ENCODE measurements at places on chromosomes 6 and 20.

GRCh38 chr6:157592541-157592940, 211.6 kb downstream of the ZDHHC14 start:
- no peak for DNase-seq

GRCh38 chr6:13304580-13305260, 23.6 kb downstream of the TBC1D7 start:
- no peak for DNase-seq

DNA sequence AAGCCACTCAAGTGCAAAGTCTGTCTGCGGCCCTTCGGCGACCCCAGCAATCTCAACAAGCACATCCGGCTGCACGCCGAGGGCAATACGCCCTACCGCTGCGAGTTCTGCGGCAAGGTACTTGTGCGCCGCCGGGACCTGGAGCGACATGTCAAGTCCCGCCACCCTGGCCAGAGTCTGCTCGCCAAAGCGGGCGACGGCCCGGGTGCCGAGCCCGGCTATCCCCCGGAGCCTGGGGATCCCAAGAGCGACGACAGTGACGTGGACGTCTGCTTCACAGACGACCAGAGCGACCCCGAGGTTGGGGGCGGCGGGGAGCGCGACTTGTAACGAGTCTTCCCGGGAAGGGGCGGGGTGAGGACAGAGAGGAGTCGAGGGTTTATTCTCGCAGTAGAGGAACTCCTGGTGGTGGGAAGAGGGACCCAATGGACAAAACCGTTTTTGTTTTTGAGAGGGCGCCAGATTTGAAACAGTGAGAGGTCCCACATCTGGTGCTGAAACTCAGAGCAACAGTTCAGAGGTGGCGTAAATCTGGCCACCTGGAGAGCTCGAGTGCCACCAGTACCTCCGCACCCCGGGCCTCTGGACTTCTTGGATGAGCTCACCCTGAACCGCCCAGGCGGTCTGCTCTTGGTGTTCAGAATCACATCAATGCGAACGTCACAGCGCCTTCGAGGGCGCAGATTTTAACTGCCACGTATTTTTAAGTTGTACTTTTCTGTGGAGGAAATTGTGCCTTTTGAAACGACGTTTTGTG, 8.0 kb downstream of the PRDM13 start:
- DNase-seq = no peak

GRCh38 chr6:16154904-16155303, 26.0 kb downstream of the MYLIP start:
- no peak for DNase-seq

GRCh38 chr20:58073945-58074856, 154.3 kb downstream of the ANKRD60 start:
- DNase-seq = no peak

- DNase-seq = no peak
Measured at GRCh38 chr6:48111143-48111506, at the start of gene PTCHD4. Gene PTCHD4, minus strand, starts transcription at chr6:48111197. Its CDS starts 42,240 bp downstream, at chr6:48068957.

- no peak for DNase-seq
Measured at GRCh38 chr6:73516514-73517489, 4.0 kb downstream of the EEF1A1 start.
